ENCODE measurements at places on chromosomes 16 and 17. TPM values are rescaled to one million over a fixed set of nuclear protein-coding genes. Genes with fewer than 3 reads are reported as not detected.

Gene TOM1L1
- 24.9 TPM for total RNA-seq

GRCh38 chr17:45677770-45678169 is 106.3 kb upstream of the CRHR1 start:
- DNase-seq = no peak

- DNase-seq = no peak
Observed at GRCh38 chr17:40547079-40547784, 18.0 kb downstream of the CCR7 start.

DNA sequence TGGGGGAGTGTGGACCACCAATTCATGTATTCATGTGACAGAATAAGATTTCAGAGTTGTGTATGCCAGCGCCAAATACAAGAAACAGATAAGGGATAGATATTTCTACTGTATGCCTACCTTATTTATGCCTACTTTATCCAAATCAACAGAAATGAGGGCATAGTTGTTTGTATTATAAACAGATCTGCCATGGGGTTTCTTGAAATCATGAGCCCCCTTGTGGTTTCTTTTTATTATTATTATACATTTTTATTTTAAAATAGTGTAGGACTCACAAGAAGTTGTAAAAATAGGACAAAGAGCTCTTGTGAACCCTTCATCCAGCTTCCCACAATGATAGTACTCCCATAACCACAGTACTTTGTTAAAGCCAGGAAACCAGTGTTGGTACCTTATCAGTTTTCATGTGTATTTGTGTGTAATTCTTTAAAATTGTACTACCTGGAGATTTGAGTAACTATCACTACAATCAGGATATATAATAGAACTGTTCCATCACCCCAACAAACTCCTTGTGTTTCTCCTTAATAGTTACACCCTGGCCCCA is 229.4 kb downstream of the CCDC182 start:
- no peak for DNase-seq

DNA sequence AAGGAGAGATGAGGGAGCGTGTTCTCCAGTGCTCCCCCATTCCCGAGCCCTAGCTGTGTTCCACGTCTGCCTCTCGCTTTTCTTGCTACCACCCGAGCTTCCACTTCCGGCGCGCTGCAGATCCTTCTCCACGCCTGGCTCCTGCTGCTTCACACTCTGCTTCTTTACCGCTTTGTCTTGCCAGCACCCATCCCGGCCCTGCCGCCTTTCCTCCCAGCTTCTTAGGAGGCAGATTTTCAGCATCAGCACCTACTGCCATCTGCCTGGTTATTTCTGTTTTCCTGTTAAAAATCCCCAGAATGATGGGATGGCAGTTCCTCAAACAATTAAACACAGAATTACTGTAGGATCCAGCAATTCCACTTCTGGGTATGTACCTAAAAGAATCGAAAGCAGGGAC is 64.7 kb downstream of the ELAC2 start:
- no peak for DNase-seq

Gene MAZ
- total RNA-seq = 93.1 TPM

Gene CTRB2
- not detected for total RNA-seq

- no peak for DNase-seq
Observed at GRCh38 chr16:19128454-19129200, 14.9 kb downstream of the ITPRIPL2 start.

- no peak for DNase-seq
Observed at GRCh38 chr16:76900285-76901263, 290.4 kb upstream of the MON1B start.

Data from skin of body (tissue), 3 donors.